ENCODE measurements at places on chromosomes 13 and 19. TPM values are rescaled to one million over a fixed set of nuclear protein-coding genes. Genes with fewer than 3 reads are reported as not detected.

DNA sequence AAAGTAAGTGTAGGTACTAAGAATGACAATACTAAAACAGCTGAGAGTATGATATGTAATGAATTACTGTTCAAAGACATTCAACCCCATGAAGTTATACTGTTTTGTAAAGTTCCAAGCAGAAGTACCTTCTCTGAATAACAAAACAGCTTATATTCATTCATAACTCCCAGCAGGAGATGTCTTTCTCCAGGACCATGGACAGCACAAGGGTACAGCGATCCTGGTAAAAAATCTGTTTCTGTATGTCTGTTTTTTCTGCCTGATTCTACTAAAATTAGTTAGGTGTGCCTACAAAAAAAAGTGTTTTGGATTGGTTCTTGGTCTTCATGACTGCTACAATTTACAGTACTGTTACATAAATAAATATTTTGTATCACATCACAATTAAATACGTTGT lies 172.5 kb upstream of the SLITRK5 start:
- DNase-seq, result no peak

- DNase-seq, result no peak
These were observed 223.2 kb downstream of the FGF9 start for GRCh38 chr13:21894091-21894490.

DNA sequence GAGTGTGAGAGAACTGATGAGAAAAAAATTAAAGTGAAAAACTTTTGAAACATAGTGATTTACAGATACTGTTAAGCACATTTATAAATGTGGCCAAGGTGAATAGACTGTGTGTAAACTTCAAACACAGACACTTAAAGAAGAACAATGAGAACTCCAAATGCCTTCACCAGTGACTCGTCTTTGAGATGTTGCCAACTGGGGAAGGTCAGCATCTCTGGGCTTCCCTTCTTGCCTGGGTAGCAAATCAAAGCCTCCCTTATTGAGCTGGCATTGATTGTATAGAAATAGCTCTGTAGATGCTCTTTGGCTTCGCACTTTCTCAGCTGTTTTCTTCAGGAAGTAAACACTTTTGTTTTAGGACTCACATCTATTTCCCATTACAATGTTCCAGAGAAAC lies 177.3 kb upstream of the SGCG start:
- no peak for DNase-seq

- DNase-seq, result no peak
These were observed 9.6 kb downstream of the CEBPA start for GRCh38 chr19:33292595-33293254.

DNA sequence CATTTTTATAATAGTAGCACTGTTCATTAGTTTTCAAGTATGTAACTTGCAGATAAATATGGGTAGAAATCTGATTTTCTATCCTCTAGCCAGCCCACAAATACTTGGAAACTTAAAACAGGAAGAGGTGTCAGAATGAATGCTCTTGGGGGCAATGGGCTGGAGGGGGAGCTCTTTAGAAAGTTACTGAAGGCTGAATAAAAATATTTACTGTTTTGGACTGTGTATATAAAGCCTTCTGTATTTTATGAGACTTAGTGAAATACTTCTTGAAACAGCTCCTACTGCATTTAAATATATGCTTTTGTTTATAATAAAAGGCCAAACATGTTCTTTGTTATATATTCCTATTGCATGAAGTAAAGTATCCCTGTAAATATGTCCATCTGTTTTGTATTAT lies 138.8 kb downstream of the RGCC start:
- DNase-seq, result no peak

DNA sequence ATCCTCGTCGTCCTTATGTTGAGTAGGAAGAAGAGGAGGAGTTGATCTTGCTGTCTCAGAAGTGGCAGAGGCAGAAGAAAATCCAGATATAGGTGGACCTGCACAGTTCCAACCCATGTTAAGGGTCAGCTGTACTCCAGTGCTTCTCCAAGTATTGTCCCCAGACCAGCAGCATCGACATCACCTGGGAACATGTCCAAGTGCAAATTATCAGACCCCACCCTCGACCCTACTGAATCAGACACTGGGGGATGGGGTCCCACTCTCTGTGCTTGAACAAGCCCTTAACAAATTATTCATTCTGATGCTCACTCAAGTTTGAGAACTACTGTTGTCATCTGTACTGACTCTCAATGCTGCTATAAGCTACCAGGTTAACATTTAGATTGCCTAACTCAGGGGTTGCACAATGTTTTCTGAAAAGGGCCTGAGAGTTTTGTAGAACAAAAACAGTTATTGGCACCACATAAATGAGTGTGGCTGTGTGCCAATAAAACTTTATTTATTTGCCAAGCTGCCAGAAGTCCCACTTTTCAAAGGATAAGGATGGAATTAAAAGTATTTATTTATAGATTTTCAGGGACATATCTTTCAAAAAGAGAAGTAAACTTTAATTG lies 226.7 kb upstream of the IPO5 start:
- DNase-seq, result no peak

Gene TGFBR3L
- total RNA-seq, result 1.6 TPM

DNA sequence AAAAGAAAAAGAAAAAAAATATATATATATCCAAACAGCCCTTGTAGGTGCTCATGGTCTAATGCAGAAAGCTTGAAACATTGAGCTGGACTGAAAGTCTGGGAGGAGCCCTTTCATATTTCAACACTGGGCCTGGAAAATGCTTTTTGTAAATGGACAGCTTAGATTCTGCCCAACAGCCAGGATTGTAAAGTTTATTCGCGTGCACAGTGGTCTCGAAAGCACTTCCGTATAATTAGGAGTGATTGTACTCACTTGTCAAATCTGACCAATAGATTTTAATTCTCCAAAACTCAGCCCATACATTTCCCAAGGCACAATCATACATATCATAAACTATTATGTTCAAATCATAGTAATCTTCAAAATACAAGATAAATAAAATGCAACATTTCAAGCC lies 260.1 kb downstream of the COL4A1 start:
- DNase-seq, result no peak

- no peak for DNase-seq
These were observed 5.9 kb upstream of the ARGLU1 start for GRCh38 chr13:106573868-106574267.

GRCh38 chr19:21117041-21117907 lies 24.6 kb upstream of the ZNF431 start:
- DNase-seq, result no peak

Gene TGFB1
- 42.0 TPM for total RNA-seq

GRCh38 chr19:14402332-14403144 lies 16.6 kb downstream of the DDX39A start:
- DNase-seq, result no peak

DNA sequence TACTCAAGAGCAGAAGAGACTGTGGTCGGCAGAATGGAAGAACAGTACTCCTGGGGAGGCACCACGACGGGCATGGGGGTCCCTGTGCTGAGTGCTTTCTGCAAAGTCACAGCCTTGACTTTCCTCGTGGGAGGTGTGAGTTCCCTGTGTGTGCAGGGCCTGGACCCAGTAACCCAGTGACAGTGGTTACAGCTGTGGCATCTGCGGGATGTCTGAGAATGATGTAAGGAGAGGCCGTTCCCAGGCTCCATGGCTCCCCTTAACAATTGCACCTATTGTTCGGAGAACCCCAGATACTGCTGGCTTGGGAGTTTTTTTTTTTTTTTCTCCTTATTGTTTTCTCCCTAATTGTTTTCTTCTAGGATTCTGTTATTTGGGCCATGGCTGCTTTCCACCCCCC lies 5.1 kb upstream of the NANOS2 start:
- DNase-seq, result no peak

DNA sequence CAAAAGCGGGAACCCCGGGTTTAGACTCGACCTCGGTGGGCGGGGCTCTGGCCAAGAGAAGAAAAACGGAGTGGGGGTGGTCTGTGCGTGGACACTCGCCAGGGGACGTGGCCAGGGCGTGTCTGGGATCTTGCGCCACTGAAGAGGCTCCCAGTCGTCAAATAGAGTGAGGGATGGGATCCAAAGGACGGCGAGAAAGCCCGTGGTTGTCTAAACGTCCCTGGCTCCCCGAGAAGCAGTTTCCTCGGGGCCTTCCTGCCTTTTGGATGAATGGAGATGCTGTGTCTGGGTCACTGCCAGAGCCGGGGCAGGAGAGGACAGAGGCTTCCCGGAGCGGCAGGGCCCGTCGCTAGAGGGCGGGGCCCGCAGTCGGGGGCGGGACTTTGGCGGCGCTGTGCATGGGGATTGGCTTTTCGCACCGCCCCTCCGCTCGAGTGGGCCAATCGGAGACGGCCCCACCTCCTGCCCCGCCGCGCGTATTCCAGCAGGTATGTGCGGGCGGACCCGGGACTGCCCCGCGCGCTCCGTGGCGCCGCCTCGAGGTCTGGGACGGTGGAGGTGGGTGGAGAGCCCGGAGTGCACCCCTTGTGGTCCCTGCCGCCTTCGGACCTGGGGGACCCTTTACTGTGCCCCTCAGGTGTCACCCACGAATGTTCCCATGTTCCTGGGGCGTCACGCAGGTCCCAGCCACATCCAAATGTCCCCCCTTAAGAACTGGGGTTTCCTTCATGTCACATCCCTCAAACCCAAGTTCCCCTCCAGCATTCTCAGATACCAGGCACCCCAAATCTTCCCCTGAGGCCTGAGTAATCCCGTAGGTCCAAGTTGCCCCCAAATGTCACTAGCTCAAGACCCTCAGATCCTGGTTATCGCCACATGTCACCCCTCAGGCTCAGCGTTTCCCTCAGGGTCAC lies 38.3 kb downstream of the ZSWIM4 start:
- peak; percentile 94 for DNase-seq
